ENCODE measurements at places on chromosomes 5 and 9.

DNA sequence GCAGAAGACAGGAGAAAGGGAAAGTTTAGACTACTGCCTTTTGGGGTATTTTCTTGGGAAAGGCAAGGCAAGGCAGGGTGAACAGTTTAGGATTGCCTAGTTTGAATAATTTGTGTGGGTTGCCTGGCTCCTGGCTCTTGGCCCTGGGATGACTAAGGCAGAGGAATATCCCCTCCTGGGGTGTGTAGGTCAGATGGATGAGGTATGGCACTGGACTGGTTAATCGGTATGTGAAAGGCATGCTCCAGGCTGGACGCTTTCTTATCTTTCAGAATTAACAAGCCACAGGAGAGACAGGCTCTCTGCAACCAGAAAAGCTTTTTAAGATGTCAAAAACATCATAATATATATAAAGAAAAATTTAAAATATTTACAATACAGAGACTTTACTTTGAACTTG, 58.6 kb downstream of the STARD4 start:
- DNase-seq, result no peak

DNA sequence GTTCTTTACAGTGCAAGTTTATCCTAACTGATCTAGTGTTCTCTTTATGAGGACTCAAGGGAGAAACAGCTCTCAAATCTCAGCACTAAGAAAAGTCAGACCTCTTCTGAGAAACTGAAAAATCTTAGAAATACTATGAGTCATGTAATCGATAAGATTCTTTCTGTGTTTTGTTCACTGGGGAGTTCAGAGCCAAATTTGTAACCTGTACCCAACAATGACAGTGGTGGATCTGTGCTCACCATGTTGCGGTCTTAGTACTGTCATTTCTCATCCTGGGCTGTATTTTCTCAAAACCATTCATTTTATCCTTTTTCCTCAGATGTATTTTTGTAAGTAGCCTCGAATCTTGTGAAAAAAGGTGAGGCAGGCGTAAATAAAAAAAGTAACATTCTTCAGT, 146.4 kb downstream of the ACER2 start:
- DNase-seq, result no peak

GRCh38 chr9:97384406-97385262, 27.3 kb upstream of the TDRD7 start:
- DNase-seq, result no peak

- DNase-seq, result no peak
Observed at GRCh38 chr9:127509261-127509954, 58.1 kb downstream of the LRSAM1 start.

GRCh38 chr9:73906671-73907070, 590.5 kb upstream of the RORB start:
- no peak for DNase-seq

DNA sequence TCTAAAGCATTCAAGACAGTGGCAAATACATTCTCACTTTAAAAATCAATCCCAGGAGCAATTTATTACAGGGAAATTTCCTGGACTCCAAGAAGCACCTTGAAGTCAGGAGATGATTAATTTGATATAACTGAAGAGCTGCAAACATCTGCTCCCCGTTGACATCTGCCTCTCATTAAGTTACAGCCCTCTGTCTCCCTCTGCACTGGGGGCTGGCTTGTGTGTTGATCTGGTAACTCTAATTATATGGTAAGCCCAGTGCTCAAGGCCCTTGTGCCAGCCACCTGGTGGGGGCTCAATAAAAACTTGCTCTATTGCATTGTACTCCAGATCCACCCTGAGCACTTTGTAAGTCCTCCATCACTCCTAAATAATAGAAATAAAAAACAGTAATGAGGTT, 131.1 kb upstream of the ZNF462 start:
- DNase-seq, result no peak

- DNase-seq, result no peak
Observed at GRCh38 chr5:135703016-135703550, 124.3 kb upstream of the CXCL14 start.

GRCh38 chr9:128722380-128723351, 1.3 kb downstream of the ZDHHC12 start:
- no peak for DNase-seq

- DNase-seq, result peak; percentile 7
Observed at GRCh38 chr9:135359764-135360163, 119.8 kb upstream of the PPP1R26 start.

DNA sequence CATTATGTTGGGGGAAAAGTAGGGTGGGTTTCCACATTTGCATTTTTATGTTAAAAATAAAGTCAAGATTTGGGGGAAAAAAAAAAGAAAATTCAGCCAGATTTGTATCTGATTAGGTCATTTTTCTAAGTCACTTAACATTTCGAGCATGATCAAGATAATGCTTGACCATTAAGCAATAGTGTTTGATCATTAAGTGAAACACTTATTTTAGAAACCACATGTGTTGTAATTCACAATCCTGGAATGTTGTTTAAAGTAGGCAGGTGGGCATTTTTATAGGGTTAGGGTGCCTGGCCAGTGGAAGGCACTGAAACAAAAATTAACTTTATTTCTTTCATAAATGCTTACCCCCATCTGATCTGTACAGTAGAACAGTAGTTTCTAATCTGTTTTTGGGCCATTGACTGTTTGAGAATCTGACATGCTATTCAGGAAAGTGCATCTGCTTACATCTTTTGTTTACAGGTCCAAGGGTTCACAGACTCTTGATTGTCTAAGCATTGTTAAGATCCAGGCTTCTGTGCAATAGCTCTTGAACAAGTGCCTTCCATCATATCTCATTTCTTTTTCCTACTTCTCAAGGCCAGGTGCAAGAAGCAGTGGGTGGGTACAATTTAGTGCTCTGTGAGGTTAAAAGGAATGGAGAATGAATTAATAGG, 9.1 kb downstream of the ZCCHC9 start:
- DNase-seq, result no peak

GRCh38 chr9:124365036-124365435, 50.2 kb downstream of the PSMB7 start:
- no peak for DNase-seq

DNA sequence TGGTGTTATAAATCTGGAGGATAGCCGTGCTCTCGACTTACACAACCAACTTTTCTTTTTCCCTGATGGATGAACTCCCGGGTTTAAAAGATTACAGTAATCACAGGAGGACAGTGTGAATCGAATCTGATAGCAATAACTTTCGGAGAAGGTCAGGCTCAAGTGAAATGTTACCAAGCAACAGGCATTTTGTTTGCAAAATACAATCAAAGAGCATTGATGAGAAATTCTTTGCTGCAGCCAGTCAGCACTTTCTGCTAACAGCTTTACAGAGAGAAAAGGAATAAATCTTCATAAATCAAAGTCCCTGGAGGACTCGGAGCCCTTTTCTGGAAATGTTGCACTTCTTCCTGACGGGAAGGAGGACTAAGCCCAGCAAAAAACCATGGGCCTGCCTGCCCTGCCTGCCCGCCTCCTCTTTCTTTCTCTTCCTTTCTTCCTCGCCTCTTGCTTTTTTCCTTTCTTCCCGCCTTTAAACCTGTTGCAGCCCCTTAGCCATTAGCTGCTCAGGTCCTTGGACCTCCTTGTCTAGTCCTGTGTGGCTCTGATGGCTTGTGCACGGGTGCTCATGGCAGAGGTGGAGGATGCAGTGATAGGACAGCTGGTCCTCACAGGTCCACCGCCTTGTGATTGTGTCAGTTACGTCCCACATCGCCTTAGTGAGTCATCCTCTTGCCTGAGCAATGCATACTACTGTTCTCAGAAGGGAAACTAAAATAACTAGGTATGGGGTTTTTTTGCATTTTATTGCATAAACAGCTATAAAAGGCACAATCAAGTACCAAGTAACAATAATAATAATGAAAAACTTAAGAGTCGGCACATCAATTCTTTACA, 6.2 kb downstream of the DMRT3 start:
- DNase-seq, result no peak

DNA sequence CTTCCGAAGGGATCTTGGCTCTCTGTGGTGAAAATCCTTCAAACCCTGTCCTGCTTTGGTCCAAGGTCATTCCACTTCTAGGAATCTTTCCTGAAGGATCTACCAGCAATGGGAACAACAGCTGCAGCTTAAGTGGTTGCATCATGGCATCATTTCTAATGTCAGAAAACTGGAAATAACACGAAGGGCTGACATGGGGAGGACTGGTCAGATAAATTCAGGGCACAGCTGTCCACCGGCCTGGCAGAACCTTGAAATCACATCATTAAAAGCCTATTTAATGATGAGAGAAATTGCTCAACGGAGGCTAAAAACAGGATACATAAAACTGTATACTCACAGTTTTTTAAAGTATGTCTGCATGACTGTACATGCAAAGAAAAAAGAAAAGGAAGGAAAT, 28.3 kb downstream of the OLFML2A start:
- DNase-seq, result no peak

- peak; percentile 88 for DNase-seq
Observed at GRCh38 chr9:72952914-72953313, at the start of gene ALDH1A1. ALDH1A1 (minus strand) TSS chr9:72953053; CDS start chr9:72953000, 53 bp downstream.

- DNase-seq, result peak; percentile 72
Observed at GRCh38 chr9:121201045-121201737, 478 bp downstream of the RAB14 start.

GRCh38 chr9:69658987-69659675, 13.0 kb downstream of the APBA1 start:
- no peak for DNase-seq

DNA sequence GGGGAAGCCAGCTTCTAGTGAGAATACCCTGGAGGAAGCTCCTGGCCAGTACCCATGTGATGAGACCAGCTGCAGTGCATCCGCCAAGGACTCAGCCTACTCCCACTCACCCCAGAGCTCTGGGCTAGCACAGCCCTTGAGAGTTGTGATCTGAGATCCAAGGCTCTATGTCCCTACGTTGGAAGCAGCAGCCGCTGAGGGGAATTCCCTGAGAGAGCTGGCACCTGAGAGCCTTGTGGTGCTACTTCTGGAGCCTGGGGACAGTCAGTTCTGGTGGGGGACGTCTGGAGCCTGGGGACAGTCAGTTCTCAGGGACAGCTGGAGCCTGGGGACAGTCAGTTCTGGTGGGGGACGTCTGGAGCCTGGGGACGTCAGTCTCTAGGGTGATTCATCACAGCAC, 39.2 kb downstream of the PDZD2 start:
- DNase-seq, result no peak

GRCh38 chr9:117734082-117734481, 29.9 kb downstream of the TLR4 start:
- DNase-seq, result no peak

- DNase-seq, result no peak
Observed at GRCh38 chr5:129406440-129406839, 53.7 kb upstream of the ADAMTS19 start.

DNA sequence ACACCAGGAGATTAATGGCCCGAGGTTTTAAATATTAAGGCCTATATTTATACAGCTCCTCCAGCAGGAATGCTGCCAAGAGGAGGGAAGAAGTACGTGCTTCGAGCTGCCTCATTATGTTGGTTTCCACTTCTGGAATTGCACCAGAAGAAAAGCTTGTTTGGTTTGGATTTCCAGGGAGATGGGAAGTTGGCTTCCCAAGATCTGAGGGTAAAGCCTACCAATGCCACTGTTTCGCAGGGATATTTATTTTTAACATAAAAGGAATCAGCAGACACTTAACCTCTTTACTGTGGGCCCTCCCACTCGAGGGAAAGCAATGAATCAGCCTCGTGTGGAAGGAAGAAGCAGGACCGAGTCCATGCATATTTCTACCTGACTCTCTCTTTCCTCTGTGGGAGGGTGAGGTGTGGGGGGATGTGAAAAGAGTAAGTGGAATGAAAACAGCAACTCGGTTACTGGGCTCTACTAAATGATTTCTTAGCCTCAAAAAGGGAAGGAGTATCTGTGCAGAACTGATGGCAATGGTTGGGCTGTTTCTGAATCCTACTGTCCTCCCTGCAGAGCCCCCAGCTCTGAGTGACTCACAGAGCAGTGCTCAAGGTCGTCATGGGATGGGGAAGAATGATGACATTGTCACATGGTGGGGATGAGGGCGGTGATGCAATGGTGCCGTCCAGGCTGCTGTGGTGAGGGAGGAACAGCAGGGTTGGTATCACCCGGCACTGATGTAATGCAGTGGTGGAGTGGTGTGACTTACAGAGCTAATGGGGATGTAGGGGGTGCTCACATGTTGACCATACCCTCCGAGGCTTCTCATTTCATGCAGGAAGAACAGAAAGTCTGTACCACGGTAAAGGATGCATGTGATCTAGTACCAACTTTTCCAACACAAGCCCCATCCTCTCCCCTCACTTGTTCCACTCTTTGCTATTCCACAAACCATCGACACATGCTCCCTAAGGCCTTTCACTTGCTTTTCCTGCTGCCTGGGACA, 215.0 kb upstream of the PANK3 start:
- DNase-seq, result no peak
